ENCODE measurements at places on chromosomes 1 and 21. TPM values are rescaled to one million over a fixed set of nuclear protein-coding genes. Genes with fewer than 3 reads are reported as not detected.
A peak's percentile ranks its signal among the peaks of the same experiment; 100 is the strongest.

GRCh38 chr1:175918364-175918801 is 175.0 kb upstream of the TNR start:
- DNase-seq: no peak

DNA sequence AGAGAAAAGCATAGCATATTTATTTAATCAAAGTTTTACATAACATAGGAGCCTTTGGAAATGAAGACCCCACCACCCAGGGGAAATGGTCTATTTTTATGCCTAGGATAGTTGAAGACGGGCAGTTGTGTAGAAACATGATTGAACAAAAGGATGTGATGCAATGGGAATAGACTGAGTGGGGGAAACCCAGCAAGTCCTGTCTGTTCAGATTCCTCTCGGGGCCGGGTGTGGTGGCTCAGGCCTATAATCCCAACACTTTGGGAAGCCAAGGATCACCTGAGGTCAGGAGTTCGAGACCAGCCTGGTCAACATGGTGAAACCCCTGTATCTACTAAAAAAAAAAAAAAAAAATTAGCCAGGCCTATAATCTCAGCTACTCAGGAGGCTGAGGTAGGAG is 298.3 kb downstream of the MATN1 start:
- DNase-seq: no peak

DNA sequence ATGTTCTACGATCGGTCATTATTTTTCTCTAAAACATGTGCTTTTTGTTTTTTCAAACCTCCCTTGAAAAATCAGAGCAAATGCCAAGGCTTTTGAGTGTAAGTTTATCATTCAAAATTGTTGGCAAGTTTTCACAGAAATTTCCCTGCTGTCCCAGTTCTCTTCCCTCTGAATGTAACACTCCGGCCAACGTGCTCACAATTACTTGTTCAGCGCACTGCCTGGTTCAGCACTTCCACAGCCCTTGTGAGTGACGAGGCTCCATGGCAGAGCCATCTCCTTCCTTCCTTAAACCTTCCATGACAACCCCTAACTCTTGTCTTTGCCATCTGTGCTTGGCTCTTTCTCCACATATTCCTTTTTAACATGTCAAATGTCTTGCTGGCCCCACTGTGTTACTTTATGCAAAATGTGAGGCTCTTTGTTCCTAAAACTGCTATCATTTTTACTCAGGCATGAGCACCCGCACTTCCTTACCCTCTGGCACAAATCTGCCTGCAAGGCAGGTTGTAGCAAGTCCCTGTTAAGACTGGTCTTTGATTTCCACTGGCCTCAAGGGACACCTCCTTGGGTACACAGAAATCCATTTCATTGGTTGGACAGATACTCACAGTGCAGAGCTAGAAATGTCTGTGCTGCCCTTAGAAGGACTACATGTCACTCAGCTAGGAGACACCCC is 142.8 kb downstream of the HUNK start:
- DNase-seq: no peak

ALX3 gene
- not detected for polyA plus RNA-seq

GRCh38 chr1:27307874-27308598 is 13.9 kb upstream of the TMEM222 start:
- DNase-seq: no peak

DNA sequence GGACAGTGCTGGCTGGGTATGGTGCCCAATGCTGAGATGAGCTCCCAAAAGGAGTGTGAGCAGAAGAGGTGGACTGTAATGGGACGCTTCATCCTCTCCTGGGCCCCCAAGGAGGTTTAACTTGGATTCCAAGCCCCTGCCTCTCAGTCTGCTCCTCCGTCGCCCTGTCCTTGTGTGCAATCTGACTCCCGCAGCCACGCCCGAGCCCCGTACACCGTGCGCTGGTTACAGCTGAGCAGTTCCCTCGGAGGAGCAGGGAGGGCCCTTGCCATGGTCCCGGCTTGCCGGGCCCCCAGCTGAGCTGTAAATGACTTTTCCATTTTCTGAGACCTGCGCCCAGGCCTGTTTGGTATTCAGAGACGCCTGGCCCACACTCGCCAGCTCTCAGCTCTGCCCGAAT is 53.7 kb downstream of the PAX7 start:
- DNase-seq: no peak

DNA sequence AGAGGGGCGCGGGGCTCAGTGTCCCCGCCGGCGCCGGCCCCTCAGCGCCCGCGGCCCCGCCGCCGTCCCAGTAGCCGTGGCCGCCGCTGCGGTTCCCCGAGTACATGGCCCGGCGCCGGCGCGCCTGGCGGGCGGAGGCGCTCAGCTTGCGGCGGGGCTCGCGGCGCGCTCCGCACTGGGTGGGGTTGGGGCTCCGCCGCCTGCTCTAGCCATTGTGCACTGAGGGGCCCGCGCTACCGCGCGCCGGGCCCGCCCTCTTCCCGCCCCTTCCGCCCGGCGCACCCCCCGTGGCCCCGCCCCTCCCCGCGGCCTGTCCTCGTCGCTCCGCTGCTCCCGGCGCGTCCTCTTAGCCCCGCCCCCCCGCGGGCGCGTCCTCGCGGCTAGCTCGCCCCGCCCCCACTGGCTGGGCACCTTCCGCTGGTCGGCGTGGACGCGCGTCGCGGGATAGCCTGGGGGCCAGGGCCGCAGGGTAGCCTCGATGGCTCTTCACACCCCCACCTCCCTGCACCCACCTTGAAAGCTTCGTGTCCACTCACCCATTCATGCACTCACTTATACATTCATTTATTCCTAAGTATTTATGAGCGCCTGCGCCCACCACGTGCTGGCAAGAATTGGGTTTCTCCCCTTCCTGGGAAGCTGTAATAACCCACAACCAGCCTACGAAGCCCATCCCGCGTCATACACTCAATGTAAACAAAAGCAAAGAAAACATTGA is at the start of the genes CHML and OPN3:
TSS of gene CHML (minus strand) at position 221 of the 718 bp plus-strand sequence. CDS start 4,603 bp downstream, outside the sequence.
TSS of gene OPN3 (minus strand) at position 221 of the 718 bp plus-strand sequence. CDS start at position 106, 115 bp downstream.
- DNase-seq: peak; percentile 86

KCNT2 gene
- polyA plus RNA-seq: 9.7 TPM

SLC22A15 gene
- 4.0 TPM for polyA plus RNA-seq

GRCh38 chr1:72526926-72527325 is 244.6 kb upstream of the NEGR1 start:
- DNase-seq: no peak

- no peak for DNase-seq
Observed at GRCh38 chr1:91791691-91792488, 94.1 kb downstream of the TGFBR3 start.

DNA sequence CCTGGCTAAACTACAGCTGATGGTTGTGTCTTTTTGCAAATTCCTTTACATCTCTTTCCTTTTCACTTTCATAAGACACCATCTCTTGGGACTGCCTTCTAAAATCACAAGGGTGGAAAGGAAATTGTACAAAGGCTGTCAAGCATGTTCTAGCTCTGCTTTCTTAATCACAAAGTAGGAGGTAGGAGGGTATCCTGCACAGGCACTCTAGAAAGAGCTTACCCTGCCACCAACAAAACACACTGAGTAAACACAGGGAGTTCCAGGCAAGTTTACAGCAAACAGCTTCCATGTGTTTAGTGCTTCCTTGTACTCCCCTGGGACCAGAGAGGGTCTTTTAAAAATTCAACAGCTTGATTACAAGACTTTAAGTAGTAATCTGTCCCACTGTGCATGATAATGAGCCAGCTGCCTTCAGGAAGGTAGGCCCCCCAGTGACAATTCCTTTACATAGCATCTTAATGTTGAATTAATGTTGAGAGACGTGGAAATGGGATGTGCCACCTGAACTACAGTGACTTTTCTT is 2.4 kb downstream of the PLPP3 start:
- DNase-seq: no peak

- no peak for DNase-seq
Observed at GRCh38 chr1:230781594-230781993, 34.4 kb downstream of the CAPN9 start.

DNA sequence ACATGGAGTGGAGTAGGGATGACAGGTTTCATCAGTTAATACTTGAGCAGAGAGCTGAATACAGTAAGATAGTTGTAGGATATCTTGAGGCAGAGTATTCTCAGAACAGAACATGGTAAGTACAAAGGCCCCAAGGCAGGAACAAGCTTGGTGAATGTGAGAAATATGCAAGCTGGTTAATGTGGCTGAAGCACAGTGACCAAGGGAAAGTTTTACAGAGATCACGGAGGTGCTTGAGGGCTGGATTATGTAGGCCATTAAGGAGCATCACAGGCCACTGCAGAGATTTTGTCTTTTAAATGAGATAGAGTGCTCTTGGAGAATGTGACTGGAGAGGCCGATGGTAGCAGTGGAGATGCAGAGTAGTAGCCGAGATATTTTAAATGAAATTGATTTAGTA is 54.0 kb upstream of the BOLA1 start:
- DNase-seq: no peak

DNA sequence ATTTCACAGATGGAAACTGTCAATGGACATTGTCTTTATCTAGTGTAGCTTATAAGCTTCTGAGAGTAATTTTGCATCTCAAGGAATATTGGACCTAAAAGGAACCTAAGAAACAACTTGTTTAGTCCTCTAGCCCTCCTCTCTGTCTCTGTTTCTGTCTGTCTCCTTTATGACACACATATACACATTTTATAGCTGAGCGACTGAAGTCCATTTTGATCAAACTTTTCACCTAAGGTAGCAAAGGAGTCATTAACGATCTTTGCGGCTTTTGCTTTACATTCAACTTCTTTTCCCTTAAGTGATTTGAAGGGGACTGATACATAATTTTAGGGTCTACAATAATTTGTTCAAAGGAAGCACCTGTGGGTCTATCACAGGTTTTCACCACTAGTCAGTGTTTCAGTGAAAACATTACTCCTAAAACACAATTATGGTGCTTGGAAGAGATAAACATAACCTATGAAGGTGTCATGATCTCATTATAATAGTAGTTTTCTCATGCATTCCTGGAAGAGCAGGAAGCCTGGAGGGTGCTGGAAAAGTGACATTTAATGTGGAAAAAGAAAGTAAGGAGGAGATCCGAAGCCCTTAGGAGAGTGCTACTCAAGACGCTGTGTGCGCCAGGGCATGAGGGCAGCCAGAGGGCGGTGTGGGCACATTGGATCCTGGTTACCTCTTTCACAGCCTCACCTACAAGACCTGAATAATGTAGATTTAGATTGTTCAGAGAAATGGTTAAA is 248.6 kb downstream of the DNM3 start:
- DNase-seq: no peak

TEKT2 gene
- polyA plus RNA-seq: 9.5 TPM

DNA sequence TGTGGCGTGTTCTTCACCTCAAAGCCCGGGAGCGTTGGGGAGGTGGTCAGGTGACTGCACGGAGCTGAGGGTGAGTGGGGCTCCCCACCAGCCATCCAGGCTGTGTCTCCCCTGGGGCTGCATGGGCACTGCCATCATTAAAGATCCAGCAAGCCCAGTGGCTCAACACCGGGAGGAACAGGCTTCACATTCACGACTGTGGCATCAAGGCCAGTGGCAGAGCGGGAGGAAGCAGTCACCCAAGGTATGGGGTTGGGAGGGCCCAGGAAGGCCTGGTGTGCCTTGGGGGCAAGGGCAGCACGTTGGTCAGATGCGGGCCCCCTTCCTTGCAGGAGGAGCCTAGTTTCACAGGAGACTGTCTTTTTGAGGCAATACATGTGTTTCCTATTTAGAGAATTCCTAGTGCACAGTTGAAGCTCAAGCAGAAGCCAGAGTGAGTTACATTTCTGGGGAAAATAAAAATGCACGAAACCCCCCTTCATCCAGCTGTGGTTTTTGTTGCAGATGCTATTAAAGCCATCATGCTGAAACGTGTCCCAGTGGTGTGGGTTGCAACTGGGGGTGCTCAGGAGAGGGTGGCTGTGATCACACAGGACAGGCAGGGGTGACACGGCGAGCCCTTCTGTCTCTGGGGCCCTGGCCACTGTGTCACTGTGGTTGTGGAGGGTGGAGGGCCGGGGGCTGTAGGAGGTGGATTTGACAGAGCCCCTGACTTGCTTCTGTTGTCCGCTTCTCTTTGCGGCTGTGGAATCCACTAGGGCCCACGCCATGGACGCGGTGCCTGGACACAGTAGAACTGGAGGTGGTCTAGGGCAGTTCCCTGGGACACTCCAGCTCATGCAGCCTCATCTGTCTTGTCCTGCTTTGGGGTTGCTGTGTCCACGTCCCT is 34.1 kb downstream of the SNAP47 start:
- no peak for DNase-seq

DNA sequence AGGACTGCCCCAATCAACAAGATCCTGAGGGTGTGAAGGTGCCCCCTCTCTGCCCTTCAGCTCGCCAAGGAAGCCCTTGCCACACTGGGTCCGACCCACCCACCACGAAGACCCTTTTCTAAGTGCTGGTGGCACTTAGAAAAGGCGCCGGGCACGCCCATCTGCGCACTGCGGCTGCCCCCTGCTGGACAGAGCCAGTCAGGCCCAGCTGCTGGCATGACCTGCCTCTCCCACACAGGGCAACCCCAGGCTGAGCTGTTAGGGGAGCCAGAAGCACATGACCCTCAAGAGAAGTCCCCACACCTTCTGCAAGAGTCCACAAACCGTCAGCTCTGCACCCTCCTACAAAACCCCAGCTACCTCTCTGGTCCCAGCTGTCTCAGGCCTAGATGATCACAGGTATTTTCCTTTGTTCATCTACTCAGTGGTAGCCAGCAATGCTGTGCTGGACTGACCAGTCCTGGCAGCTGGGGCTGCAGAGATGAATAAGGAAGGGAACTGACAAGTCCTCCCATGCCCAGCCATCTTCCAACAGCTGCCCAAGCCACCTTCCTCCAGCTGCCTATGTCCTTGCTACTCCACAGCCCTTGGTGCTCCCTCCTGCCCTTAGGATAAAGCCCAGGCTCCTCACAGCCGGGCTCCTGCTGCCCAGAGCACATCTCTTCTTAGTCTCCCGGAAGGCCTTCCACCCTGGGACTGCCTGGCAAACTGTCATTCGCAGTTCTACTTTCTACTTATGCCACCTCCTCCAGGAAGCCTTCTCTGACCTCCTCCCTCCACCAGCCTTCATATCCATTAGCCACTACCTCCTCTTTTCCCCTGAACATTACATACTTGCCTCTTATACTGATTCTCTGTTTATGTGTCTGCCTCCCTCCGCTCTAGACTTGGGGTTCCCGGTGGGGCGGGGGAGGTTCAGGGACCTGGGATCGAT is 39.8 kb upstream of the ZC3H12A start:
- DNase-seq: no peak

CLSTN1 gene
- polyA plus RNA-seq: 164 TPM

- DNase-seq: peak; percentile 68
Observed at GRCh38 chr1:182962554-182963115, 9.7 kb upstream of the SHCBP1L start.
